Endodermal cell (in vitro differentiated cells): ENCODE measurements at places on chromosomes 1 and 21. TPM values are rescaled to one million over a fixed set of nuclear protein-coding genes. Genes with fewer than 3 reads are reported as not detected.

DNA sequence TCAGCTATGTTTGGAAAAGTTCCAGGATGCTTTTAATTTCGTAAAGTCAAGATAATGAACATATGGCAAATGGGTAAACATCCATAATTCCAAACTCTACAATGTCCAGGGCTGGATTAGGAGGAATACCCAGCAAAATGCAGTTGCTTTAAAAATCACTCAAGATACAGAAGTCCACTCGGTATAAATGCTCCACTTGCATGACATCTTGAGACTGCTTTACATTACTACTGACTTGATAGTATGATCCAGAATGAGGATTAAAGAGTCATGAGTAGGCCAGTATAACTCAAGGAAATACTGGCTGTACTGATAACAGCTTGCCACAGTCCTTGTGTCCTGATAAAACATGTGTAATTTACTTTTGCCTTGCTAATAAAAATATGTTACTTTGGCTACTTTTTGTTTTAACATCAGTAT, 58.3 kb upstream of the ANGPTL3 start:
- no peaks in the 10 kb centered on the region for H3K27me3 ChIP-seq
- DNase-seq: no peak
- no peaks in the 10 kb centered on the region for H3K4me1 ChIP-seq
- H3K27ac ChIP-seq: no peak overlapping the region
- H3K36me3 ChIP-seq: peaks cover 70% of the 10 kb centered on the region
- H3K4me3 ChIP-seq: no peak overlapping the region

Gene OR10Z1
- not detected in 3 replicates for total RNA-seq

Gene ZBTB8B
- 2.5 to 5.1 TPM (median 5.0 TPM) in 3 replicates for total RNA-seq

GRCh38 chr1:72636631-72637030, 354.3 kb upstream of the NEGR1 start:
- no peak for DNase-seq
- no peaks in the 10 kb centered on the region for H3K36me3 ChIP-seq
- H3K4me1 ChIP-seq: peaks cover 7% of the 10 kb centered on the region
- H3K27me3 ChIP-seq: no peaks in the 10 kb centered on the region

DNA sequence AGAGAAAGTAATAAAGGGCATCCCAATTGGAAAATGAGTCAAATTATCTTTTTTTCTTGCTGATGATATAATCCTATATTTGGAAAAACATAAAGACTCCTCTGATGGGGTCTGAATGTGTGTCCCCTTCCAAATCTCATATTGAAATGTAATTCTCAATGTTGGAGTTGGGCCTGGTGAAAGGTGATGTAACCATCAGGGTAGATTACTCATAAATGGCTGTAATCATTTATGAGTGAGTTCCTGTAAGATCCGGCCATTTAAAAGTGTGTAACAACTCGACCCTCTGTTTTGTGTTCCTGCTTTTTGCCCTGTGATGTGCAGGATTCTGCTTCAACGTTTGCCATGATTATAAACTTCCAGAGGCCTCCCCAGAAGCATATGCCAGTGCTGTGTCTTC, 44.3 kb upstream of the MAP1LC3C start:
- no peaks in the 10 kb centered on the region for H3K27me3 ChIP-seq
- H3K27ac ChIP-seq: no peak overlapping the region
- no peak for DNase-seq

GRCh38 chr1:184757406-184757805, 2.7 kb upstream of the EDEM3 start:
- H3K27me3 ChIP-seq: peaks cover 21% of the 10 kb centered on the region
- no peak overlapping the region for H3K4me3 ChIP-seq
- H3K36me3 ChIP-seq: no peaks in the 10 kb centered on the region
- no peak overlapping the region for H3K27ac ChIP-seq
- DNase-seq: no peak

Gene SRSF11
- 208 and 232 TPM in 2 replicates for total RNA-seq

DNA sequence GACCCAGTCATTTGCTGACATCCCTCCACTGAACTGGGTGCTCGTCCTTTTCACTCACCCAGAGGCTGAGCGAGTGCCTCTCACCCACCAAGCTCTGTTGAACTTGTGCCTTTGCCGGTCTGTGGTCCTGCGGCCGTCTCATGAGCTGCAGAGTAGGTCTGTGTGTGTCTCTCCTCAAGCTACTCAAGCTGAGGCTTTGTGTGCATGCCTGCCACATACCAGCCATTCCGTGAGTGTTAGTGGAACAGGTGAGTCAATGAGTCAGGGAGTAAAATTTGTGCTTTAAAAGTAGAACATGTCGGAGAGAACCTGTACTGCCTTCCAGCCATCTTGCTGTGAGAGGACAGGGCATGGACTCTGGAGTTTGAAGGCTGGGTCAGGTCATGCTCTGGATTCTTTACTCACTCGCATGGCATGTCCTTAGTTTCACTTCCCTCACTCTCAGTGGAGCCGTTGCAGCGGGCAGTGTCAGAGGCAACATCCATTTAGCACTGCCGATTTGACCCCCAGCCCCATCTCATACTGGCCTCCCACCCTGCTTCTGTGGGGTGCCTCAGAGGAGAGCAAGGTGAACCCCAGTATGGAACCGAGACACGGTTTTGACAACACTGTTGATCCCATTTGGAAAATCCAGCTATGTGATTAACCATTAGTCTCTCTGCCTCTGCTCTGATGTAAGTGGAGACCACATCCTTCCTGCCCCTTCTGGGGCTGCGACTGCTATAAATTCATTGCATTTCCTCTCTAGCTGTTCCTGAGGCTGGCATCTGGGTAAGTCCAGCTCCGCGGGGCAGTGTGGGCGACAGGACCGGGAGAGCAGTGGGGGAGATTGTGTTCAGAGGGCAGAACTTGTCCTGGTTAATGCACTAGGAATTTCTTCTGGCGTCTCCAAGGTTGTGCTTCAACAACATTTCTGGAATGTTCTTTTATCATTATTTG, at the start of gene NLRP3:
Gene NLRP3 (plus strand): TSS at position 751 of the 939 bp plus-strand sequence. CDS start 2,628 bp downstream, outside the sequence.
- H3K27ac ChIP-seq: no peak within 1 kb of the TSS
- H3K36me3 ChIP-seq: no peaks in the 10 kb centered on the region
- no peak within 1 kb of the TSS for H3K4me3 ChIP-seq
- H3K27me3 ChIP-seq: no peaks in the 10 kb centered on the region

- peaks cover 9% of the 10 kb centered on the region for H3K4me1 ChIP-seq
- no peak for DNase-seq
- H3K27ac ChIP-seq: no peak overlapping the region
- H3K36me3 ChIP-seq: no peaks in the 10 kb centered on the region
- H3K4me3 ChIP-seq: no peak overlapping the region
Measured at GRCh38 chr1:31795801-31796621, 19.8 kb downstream of the SPOCD1 start.

Gene PCBP3
- 7.2 and 10.6 TPM in 2 replicates for total RNA-seq

- H3K27me3 ChIP-seq: no peaks in the 10 kb centered on the region
- H3K4me3 ChIP-seq: no peak overlapping the region
- H3K4me1 ChIP-seq: peaks cover 28% of the 10 kb centered on the region
- H3K36me3 ChIP-seq: no peaks in the 10 kb centered on the region
- H3K27ac ChIP-seq: no peak overlapping the region
- no peak for DNase-seq
Measured at GRCh38 chr1:224637515-224637914, 21.4 kb downstream of the CNIH3 start.

DNA sequence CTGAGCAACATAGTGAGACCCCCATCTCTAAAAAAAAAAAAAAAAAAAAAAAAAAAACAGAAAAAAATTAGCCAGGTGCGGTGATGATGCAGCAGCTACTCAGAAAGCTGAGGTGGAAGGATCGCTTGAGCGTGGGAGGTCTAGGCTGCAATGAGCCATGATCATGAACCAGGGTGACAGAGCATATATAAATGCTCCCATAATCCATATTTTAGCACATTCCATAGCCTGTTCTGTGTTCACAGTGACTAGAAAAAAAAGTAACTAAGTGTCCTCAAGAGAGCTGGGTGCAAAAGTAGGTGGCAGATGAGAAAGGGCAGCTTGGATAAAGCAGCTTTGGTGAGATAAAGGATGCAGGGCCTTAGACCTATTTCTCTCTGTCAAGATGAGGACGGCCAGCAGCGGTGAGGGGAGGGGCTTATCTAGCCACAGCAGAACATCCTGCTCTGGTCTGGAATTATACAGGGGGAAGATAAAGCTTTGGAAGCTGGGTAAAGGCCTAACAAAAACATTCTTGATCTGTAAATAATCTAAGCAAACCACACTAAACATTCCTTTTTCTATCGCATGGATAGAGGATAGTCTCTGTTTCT, 205.3 kb downstream of the DAB1 start:
- no peak overlapping the region for H3K27ac ChIP-seq
- H3K4me1 ChIP-seq: no peaks in the 10 kb centered on the region
- no peak overlapping the region for H3K4me3 ChIP-seq
- DNase-seq: peak; percentile 57
- no peaks in the 10 kb centered on the region for H3K27me3 ChIP-seq

Gene RAVER2
- 16.7 to 22.9 TPM (median 21.8 TPM) in 3 replicates for total RNA-seq

GRCh38 chr1:157201767-157202166, 63.6 kb upstream of the ETV3 start:
- H3K27ac ChIP-seq: no peak overlapping the region
- H3K36me3 ChIP-seq: no peaks in the 10 kb centered on the region
- peak; percentile 19 for DNase-seq

DNA sequence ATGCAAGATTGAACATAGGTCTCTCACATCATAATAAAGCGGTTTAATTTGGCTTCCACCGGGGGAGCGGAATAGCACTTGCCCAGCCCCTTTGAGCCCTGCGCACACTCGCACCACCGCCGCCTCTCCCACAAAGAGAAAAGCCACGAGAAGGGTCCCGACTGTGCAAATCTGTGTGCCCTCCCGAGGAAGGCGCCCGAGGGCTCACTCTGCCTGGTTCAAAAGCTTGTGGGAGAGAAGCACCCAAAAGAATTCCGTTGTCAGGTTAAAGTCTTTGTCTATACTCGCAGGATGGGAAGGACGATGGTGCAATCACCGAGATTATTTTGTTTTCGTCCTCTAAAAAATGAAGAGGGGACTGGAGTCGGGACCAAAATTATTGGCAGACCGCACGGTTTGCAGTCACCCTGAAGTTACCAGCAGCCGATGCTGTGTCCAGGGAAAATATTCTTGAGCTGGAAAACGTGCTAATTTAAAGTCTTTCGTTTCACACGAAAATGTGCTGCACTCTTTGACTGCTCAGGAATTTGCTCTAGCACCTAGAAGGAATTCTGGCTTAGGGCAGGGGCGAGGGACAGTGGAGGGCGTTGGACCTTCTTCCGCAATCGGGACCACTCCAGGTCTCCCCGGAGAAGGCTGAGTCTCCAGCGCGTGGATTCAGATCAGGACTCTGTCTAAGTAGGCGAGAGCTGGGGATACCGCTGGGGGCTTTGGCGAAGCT, 6.6 kb upstream of the SIM2 start:
- H3K4me1 ChIP-seq: no peaks in the 10 kb centered on the region
- no peak overlapping the region for H3K27ac ChIP-seq
- H3K27me3 ChIP-seq: peaks cover 99% of the 10 kb centered on the region

- no peaks in the 10 kb centered on the region for H3K27me3 ChIP-seq
- no peak for DNase-seq
- peaks cover 7% of the 10 kb centered on the region for H3K4me1 ChIP-seq
Measured at GRCh38 chr1:86841116-86841515, 72.8 kb downstream of the SELENOF start.

GRCh38 chr21:41766883-41767605, at the start of gene RIPK4:
RIPK4 (minus strand) TSS chr21:41767052; CDS start chr21:41767041, 11 bp downstream.
- peak; percentile 97 for DNase-seq
- H3K27ac ChIP-seq: no peak within 1 kb of the TSS
- no peaks in the 10 kb centered on the region for H3K36me3 ChIP-seq
- H3K27me3 ChIP-seq: peaks cover 99% of the 10 kb centered on the region

DNA sequence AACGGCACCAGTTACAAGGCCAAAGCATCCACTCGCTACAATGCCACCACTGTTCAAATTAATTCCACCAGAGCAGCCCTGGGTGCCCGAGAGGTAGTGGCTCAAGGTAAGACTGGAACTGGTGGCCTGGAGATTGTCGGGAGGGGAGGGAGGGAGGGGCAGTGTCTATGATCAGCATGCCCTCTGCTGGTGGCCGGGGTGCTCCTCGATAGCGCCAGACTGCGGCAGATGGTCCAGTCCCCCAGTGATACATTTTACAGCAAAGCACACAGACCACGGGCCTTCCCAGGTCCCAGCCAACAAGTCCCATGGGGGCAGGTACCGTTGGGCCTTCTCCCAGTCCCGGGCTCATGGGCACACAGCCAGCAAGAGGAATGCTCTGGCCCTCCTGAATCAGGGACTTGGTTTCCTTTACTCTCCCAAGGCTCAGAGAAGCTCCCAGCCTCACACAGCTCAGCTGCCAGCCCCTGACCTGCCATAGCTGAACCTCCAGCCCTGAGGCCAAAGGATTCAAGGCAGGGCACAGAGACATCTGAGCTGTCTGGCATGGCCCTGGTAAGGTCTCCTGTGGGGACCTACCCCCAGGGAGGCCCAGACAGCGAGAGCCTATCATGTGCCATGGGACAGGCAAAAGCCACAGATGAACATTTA, 15.3 kb downstream of the ACOT7 start:
- no peak overlapping the region for H3K27ac ChIP-seq
- H3K27me3 ChIP-seq: no peaks in the 10 kb centered on the region
- no peak overlapping the region for H3K4me3 ChIP-seq
- H3K4me1 ChIP-seq: no peaks in the 10 kb centered on the region
- no peaks in the 10 kb centered on the region for H3K36me3 ChIP-seq

Gene SGIP1
- 7.5 and 9.4 TPM in 2 replicates for total RNA-seq

GRCh38 chr1:40363721-40364120, 9.8 kb upstream of the SMAP2 start:
- H3K4me1 ChIP-seq: no peaks in the 10 kb centered on the region
- H3K27ac ChIP-seq: no peak overlapping the region
- DNase-seq: peak; percentile 69
- H3K4me3 ChIP-seq: no peak overlapping the region
- H3K27me3 ChIP-seq: peaks cover 6% of the 10 kb centered on the region
- H3K36me3 ChIP-seq: no peaks in the 10 kb centered on the region

DNA sequence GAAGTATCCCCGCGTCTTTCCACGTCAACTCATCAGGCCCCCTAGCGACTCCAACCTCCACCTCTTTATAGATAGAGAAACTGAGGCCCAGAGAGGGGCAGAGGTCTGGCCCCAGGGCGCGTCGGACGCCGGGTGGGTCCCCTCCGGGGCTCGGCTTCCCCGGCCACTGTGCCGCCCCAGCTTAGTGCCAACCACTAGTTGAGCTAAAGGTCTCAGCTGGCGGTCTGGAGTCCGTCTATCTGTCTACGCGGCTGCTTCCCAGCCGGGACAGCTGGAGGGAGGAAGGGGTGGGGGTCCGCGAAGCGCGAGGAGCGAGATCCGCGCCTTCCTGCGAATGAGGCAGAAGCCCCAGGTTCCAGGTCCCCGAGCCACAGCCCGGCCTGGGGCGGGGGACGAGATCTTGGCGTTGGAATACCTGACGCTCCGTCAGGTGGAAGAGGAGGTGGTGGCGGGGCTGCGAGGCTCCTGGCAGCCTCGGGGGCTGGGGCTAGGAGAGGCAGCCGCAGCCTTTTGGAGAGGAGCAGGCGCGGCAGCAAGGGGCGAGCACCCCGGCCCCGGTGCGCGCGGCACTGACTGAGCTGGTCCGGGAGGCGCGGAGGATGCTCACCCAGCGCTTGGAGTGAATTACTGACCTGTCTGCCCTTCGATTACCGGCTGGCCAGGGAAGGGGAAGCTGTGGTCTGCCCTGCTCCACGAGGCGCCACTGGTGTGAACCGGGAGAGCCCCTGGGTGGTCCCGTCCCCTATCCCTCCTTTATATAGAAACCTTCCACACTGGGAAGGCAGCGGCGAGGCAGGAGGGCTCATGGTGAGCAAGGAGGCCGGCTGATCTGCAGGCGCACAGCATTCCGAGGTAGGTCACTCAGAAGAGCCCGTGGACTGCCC, 937 bp downstream of the PODN start:
- H3K27me3 ChIP-seq: peaks cover 97% of the 10 kb centered on the region
- H3K4me1 ChIP-seq: peaks cover 5% of the 10 kb centered on the region
- no peak overlapping the region for H3K27ac ChIP-seq

Gene KRTAP10-4
- not detected in 2 replicates for total RNA-seq

Gene OLIG1
- 0.27 and 0.48 TPM in 2 replicates for total RNA-seq
